ENCODE measurements at places on chromosomes 11 and 22.

DNA sequence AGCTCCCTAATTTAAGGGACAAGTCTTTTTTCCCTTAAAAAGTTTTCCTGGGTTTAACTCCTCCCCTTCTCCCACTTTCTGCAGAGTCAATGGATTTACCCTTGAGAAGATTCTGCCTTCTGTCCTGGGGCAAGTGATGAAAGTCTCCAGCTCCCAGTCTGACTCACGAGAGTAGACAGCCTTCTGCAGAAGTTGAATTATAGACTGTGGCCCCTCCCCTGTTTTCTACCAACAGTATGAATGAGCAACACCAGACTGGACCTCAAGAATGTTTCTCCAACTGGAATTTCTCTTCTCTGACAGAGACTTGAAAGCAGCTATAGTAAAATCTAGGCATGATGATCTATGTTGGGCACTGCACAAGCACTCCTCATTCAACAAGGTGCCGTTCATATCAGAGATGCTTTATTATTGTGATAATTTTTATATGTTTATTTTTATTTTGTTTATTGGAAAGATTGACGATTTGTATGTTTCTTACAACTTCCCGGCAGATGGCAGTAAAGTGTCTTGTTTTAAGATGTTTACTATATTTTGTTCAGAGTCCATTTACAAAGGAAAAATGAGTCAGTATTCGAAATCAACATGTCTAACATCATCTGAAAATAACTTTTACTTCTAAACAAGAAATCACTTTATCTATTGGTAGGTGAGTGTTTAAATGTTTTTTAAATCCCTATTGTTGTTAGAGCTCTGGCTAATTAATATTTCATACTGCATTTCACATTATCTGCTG lies 56.6 kb downstream of the LMO2 start:
- DNase-seq: no peak

DNA sequence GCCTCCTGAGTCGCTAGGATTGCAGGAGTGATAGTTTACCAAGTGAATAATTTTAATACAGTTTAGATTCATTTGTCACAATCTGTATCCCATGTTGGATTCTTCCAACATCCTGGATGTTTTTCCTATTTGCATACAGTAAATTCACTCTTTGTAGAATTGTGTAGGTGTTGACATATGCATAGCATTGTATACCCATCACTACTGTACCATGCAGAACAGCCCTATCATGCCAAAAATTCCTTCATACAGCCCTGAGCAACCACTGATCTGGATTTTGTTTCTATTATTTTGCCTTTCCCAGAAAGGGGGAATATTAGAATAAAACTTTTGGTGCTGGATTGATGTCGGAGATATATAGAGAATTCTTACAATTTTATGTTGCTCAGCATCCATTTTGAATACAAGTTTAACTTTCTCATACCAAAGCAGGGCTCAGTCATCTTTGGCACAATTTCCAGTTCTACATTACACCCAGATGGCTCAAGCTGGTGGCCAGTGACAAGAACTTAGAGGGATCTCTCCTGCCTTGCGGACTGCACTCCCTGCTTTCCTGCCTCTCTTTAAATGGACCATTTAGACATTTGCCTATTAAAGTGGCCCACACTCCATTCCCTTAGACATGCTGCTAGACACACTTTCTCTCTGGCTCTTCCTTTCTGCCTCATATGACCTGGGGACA lies 45.4 kb upstream of the CFAP300 start:
- DNase-seq: no peak

DNA sequence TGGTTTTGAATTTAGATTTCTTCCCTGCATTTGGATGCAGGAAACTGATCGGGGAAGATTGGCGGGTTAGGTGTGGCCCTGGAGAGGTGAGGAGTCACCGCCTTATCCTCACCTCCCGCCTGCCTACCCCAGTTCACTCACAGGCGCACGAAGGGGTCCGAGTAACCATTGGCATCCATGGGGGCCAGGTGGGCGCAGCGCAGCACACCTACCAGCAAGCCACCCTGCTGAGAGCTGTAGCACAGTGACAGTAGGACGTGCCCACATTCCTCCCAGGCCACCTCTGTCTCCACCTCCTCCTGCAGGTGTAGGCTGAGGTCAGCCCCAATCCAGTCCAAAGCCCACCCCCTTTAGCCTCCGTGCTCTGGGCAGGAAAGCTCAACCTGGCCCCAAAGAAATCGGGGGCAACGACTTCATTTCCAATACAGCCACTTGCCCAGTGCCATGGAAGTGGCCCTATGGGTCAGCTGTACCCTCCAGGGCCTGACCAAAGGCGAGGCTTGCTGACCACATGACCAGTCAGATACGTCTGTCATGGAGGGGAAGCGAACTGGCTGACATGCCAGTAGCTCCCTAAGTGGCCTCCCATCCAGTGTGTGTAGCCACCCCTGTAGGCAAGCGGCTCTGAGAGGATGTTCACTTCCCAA lies 6.7 kb downstream of the NDUFV1 start:
- no peak for DNase-seq

GRCh38 chr11:102989379-102990047 lies 34.0 kb upstream of the MMP13 start:
- DNase-seq: no peak

DNA sequence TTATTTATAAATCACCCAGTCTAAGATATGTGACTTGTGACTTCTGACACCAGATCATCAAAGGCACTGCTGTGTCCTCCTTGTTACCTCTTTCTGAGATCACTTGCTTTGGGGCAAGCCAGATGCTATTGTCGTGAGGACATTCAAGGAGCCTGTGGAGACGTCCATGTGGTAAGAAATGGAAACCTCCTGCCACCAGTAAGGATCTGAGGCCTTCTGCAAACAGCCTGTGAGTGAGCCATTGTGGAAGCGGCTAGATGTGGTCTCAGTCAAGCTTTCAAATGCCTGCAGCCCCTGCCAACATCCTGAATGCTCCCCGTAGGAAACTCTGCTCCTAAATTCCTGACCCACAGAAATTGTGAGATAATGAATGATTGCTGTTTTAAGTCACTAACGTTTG lies 11.7 kb upstream of the RDX start:
- no peak for DNase-seq

DNA sequence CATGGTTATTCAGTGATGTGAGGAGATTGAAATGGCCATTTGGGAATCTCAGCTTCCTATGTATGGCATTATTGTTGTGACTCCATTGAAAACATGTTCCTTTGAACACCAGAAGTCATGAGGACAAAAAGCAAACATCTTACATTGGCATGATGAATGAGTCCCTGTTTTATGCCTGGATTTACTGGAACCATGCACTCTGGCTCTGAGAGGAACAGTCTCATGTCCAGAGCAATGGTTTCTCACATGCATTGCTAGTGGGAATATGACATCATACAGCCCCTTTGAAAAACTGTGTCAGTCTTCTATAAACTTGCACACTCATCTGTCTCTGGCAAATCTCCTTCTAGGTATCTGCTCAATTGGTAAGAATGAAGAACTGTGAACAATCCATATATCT lies 3.4 kb upstream of the KDM4F start:
- no peak for DNase-seq

DNA sequence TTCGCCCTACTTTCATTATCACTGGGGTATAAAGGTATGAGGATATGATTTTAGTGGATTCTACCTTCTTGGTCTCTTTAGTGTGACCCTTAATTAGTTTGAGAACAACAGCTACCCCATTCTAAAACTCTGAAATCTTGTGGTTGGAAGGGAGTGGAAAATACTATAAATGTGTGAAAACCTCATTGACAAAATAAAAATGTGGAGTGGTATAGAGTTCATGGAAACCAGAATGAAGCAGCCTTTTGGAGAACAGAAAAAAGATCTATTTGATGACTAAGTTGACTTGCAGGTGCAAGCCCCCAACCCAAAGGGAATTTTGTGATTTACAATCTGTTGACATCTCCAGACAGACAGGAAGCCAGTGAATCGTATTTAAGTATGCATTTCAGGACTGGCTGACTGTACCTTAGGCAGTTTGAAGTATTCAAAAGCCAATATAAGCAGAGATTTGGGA lies 75.8 kb downstream of the GAS2 start:
- no peak for DNase-seq

GRCh38 chr11:70505761-70506657 lies 107.7 kb downstream of the CTTN start:
- DNase-seq: no peak

DNA sequence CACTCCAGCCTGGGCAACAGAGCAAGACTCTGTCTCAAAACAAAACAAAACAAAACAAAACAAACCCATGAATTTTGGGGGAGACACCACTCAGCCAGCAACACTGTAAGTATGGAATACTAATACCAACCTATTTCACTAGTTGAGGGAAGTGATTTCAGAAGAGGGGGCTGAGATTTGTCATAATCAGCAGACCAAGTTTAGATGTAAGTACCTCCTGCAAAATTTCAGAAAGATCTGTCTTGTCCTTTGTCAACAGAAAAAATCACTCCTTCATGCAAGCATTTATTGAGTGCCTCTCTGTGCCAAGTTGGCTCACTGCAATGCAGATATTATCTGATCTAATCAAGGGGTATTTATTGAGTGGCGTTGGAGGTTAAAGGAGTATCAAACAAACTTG lies 23.4 kb upstream of the ADA2 start:
- no peak for DNase-seq

GRCh38 chr11:44444770-44445321 lies 120.6 kb upstream of the CD82 start:
- DNase-seq: no peak

GRCh38 chr11:103661185-103661584 lies 375.3 kb upstream of the DDI1 start:
- DNase-seq: no peak

DNA sequence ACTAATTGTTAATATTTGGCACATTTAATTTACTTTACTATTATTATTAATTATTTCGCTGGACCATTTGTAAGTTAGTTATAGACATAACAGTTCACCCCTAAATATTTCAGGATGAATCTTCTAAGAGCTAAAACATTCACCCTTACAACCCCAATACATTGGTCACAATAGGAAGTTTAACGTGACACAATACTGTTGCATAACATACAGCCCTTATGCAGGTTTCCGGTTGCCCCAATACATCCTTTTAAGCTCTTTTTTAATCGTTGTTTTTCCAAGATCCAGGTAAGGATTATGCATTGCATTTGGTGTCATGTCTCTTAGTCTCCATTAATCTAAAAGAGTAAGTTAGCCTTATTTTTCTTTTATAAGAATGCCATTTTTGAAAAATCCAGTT lies 71.2 kb downstream of the HSD17B12 start:
- no peak for DNase-seq

DNA sequence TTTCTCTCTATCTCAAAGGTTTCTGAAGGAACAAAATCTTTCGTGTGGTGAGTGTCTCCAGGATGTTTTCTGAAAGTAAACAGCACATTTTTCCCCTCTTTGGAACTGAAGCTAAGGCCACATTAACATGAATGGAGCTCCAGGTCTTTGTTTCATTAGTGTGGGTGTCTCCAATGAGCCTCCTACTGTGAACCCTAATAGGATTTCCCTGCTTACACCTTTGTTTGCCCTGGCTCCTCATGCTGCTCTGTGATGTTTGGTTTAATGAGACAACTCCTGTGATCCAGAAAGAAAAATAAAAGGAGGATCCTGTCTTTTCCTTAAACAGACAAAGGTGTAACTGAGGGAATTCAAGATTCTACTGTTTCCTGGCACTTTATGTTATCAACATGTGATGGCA lies 76.9 kb upstream of the SLC6A5 start:
- DNase-seq: no peak

DNA sequence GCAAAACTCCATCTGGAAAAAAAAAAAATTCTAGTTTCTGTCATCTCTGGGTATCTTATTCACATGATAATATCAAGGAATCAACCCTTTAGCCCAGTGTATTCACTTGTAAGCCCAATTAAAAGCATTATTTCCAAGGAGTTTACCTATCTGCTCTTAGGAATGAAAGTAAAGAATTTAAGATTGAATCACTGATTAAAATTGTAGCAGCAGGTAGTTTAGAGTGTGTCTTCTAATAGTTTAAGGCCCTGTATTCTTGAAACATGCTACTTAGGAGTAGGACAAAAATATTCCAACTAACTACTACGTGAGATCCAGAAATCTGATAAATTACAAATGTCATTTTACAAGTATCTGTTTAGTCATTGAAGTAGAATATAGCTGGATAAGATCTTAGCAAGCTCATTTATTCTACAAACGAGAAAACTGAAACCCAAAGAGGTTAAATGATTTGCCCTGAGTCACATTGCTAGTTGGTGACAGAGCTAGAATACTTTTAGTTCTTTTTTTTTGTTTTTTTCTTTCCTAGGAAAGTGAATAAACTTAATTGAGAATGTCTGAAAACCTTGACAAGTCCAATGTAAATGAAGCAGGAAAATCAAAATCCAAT lies 4.0 kb downstream of the TCP11L1 start:
- DNase-seq: no peak

- no peak for DNase-seq
Measured at GRCh38 chr22:34198976-34199375, 278.7 kb upstream of the LARGE1 start.

DNA sequence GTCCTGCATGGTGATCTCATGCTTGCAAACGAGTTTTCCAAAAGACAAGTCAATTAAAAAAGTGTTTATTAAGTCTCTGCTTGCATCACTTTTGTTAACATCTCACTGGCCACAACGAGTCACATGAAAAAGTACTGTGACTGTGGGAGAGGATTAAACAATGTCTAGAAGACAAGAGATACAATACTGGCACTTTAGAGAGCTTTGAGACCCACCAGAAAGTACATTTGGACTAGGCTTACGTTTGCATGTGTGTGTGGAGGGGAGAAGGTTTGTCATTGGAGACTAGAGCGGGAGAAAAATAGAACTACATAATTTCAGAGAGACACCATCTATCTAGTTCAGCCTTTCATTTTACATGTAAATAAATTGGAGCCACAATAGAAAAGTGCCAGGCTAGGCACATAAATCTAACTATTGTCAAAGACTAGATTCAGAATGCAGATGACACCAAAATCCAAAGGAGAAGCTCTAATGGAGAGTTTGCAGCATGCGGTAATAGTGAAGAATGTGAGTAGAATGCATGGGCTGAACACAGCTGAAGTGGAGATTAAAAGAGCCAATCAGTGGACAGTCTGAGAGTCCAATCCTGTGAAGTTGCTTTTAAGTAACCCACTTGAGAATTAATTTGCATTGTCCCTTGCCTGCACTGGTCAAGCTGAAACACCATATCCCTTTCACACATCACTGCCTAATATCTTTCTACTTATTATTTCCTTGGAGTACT lies 977.4 kb upstream of the FAT3 start:
- no peak for DNase-seq

DNA sequence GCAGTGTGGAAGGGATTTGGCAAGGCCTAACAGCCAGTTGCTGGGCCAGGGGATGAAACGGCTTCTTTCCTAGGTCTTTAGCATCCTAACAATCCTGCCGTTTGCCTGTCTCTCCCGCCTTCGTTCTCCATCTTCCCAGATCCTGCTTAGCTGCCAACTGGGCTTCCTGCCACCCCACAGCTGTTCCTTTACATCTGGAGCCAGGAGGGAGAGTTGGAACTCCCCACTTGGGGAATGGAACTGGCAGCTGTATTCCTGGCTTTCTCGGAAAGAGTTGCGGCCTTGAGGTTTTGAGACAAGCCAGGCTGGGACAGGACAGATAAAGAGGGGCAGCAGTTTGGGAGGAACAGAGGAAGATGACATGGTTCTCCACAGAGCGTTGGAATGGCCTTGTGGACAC lies 59.6 kb downstream of the ST3GAL4 start:
- DNase-seq: no peak

GRCh38 chr11:66333220-66333877 lies 2.9 kb downstream of the RIN1 start:
- DNase-seq: no peak

GRCh38 chr11:62546244-62546928 lies at the start of gene AHNAK:
AHNAK (minus strand) TSS chr11:62546806; CDS start chr11:62536098, 10,708 bp downstream.
- peak; percentile 84 for DNase-seq

Data from CD4-positive, alpha-beta T cell treated with Interleukin-21 for 1 hour (primary cell).